NCI-H2081 treated with DMSO at 0.1 percent for 48 hours (cell line): ENCODE measurements at places on chromosomes 7 and 10.

- DNase-seq = no peak
These were observed 30.3 kb upstream of the KEL start for GRCh38 chr7:142992427-142992826.

DNA sequence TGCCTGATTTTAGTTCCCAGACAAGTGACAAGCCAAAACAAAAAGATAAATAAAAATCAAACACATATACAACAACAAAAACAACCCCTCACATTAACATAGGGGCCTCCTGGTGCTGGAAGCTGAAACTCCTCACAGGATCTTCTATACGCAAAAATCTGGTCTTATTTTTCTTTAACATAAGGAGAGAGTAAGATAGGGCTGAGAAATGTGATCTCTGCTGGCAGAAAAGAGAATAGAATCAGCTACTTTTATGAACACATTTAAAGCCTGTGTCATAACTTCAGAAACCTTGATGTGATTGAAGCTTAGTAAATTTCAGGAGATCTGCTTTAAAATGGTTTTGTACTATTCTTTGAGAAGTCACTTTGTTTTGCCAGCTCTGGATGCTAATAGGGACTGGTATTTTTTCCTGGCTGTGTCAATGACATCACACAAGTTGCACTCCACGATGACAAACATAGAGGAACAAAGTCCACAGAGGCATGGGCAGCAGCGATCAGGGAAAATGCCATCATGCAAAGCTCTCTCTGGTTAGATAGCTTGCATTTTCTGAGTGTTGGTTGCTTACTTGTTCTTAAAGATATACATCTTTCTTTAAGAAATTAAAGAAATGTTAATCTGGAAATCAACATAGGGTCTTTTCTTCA lies 176.6 kb upstream of the SP4 start:
- no peak for DNase-seq

GRCh38 chr10:48197236-48197899 lies 77.1 kb downstream of the FRMPD2 start:
- DNase-seq = no peak

GRCh38 chr10:6924166-6924565 lies 344.1 kb upstream of the PRKCQ start:
- no peak for DNase-seq

DNA sequence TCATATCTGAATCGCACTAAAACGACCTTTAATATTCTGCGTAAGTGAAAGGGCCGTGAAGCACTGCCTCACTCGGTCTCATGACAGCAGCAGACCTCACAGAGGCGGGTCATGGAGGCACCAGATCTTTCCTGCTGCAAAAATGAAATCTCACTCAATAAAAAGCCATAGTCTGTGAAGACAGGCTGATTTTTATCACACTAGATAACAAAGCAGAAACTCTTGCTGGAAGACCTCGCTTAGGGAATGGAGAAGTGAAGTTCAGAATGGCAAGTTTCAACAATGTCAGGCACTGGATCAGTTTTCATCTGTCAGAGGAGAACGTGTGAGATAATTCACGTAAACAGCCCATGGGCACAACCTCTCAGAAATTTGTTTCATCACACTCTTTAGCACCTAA lies 8.0 kb downstream of the SEPHS1 start:
- DNase-seq = no peak

GRCh38 chr7:136687693-136688322 lies 180.6 kb upstream of the CHRM2 start:
- DNase-seq = peak; percentile 37
